ENCODE measurements at places on chromosomes 13 and 19.

DNA sequence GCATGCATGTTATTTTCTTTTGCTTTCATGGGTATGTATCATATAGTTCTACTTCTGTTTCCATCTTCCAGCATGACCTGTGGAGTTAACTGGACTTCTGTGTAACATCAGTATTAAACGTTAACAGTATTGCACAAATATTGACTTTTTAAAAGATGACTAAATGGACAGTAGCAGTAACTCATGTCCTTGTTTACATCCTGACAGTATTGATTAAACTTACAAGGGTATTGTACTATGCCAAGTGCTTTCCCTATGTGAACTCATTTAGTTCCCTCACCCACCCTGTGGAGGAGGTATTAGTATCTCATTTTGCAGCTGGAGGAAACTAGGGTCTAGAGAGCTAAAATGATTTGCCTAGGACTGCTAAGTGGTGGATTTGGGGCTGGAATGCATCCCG lies 128.7 kb upstream of the SLC10A2 start:
- no peak for DNase-seq

- DNase-seq = no peak
These were observed 350.6 kb downstream of the LIG4 start for GRCh38 chr13:107864543-107865317.

DNA sequence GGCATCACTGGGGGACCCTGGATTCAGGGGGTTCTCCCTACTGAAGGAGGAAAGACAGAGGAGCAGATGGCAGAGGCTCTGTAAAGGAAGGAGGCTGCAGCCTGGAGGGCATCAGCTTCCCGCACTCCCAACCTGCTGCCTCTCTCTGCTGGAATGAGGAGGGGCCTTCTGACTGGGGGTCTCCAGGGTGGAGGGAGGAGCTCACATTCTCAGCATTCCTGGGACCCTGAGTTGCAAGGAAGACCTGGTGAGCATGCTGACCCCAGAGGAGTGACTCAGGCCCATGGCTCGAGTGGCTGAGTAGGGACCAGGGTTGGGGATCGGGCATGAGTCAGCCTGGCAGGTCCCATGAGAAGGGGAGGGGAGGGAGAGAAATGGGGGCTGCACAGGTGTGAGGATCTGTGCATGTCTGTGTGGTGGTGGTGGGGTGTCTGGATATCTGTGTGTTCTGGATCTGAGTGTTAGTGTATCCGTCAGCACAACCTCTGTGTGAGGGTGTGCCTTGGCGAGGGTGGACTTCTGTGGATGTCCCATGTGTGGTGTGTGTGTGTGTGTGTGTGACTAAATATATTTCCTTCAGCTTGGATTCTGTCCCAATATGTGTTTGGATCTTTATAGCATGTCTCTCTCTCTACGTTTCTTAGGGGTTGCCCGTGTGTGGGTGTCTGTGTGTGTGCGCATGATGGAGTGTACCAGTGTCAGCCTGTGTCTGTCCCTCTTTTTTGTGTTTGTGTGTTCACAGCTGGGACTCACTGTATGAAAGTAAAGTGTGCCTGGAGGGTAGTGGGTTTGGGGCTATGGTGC lies 4.6 kb downstream of the AXL start:
- DNase-seq = no peak

GRCh38 chr19:17052439-17052838 lies 22.8 kb downstream of the HAUS8 start:
- no peak for DNase-seq

DNA sequence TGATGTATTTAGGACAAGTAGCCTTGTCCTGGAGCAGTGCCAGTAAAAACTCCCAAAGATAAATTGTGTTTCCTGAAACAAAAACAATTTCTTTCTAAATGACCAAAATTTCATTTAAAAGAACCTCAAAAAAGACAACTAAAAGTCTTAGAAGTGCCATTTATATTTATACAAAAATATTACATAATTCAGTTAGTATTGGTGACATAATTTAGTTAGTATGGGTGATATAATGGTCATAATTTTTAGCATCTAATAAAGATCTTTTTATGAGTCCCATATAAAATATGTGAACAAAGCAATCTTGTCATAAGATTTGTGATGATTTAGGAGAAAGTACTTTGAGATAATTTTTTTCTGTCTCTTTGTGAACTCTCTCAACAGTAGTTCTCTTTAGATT lies 76.0 kb downstream of the ELF1 start:
- no peak for DNase-seq

- no peak for DNase-seq
These were observed 37.1 kb downstream of the TPT1 start for GRCh38 chr13:45303866-45304265.

- DNase-seq = no peak
These were observed 20.4 kb downstream of the POLRMT start for GRCh38 chr19:612941-613340.

GRCh38 chr13:99404005-99404755 lies 97.0 kb upstream of the GPR183 start:
- DNase-seq = no peak

GRCh38 chr19:2302319-2303210 lies 5.4 kb downstream of the LINGO3 start:
- DNase-seq = no peak

DNA sequence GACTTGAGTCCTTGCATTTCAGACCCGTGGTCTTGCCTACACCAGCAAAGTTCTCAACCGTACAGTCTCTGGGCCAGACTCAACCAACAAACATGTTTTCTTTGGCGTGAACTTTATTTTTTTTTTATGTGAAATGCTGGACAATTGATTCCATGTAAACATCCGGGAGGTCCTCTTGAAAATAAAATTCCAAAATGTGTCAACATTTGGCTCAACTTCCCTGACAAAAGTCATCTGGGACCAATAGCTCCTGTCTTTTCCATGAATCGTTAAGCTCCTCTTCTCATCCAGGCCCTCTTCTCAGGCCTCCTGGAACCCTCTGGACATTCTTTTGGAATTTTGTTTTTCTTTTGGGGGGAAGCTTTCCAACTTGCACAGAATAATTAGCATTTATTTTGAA lies 2.7 kb downstream of the ALDH16A1 start:
- DNase-seq = no peak

DNA sequence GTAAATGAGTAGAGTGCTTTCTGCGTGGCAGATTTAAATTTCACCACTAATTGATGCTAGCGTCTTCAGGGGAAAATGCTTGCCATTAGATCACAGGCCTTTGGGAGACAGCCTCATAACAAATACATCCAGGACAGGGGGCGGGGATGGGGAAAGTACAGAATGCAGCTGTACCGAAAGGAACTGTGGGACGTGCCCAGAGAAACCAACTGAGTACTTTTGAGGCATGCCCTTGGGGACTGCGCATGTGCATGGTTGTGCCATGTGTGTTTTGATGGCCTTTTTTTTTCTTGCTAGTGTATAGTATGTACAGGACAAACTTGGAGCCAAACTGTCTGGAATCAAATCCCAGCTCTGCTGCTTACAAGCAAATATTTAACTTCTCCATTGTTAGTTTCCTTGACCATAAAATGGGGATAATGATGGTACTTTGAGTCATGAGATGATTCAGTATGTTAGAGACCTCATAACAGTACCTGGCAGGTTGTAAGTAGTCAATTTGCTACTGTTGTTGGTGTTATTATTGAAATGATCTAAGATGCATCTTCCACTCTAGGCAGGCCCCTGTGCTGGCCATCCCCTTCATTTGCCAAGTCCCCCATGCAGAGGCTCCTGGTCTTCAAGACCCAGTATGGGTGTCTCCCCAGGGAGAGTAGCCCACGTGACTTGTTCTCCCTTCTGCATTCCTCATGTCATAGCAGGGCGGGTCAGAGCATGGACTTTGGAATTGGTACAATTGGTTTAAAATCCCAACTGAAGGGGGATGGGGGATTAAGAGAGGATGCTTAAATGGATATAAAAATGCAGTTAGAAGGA lies 68.3 kb upstream of the NPAS1 start:
- no peak for DNase-seq

DNA sequence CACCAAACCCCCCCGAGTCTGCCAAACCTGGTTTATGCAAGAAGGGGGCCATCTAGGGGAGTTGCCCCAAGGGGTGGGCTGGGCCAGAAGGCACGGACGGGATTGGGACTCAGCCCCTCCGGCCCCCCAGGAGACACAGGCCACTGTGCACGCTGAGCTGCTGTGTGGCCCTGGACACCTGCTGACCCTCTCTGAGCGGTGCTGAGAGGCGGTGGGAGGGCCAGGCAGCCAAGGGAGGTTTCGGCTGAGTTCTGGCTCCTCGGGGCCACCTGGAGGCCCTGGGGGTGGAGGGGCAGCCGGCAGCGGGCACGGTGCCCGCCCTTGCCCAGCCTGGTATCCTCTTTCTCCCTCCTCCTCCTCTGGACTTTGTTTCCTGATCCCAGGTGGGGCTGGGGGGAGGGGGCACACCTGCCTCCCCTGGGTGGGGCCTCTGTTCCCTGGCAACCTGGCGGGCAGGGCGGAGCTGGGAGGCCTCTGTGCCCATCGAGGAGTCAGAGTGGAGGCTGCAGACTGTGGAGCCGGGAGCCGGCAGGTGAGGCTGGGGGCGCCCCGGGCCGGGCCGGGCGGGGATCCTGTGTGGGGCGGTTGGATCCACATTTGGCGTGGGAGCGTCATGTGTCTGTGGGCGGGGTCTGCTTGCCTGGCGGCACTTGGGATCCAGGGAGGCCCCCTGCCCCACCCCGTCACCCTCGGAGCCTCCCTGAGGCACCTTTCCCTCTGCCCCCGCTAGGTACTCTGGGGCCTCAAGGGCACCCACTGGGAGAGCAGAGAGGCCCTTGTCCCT lies at the start of gene MISP:
MISP (plus strand) TSS at position 473 of the 784 bp plus-strand sequence. CDS start 5,835 bp downstream, outside the sequence.
- no peak for DNase-seq

- peak; percentile 63 for DNase-seq
These were observed at the start of gene ADAMTSL5 for GRCh38 chr19:1512671-1513498. Gene ADAMTSL5, minus strand, starts transcription at chr19:1513019. Its CDS starts 2,076 bp downstream, at chr19:1510943.

- DNase-seq = no peak
These were observed 21.3 kb upstream of the MTRF1 start for GRCh38 chr13:41284512-41285288.

GRCh38 chr13:49210669-49211068 lies 9.5 kb upstream of the MLNR start:
- DNase-seq = no peak

DNA sequence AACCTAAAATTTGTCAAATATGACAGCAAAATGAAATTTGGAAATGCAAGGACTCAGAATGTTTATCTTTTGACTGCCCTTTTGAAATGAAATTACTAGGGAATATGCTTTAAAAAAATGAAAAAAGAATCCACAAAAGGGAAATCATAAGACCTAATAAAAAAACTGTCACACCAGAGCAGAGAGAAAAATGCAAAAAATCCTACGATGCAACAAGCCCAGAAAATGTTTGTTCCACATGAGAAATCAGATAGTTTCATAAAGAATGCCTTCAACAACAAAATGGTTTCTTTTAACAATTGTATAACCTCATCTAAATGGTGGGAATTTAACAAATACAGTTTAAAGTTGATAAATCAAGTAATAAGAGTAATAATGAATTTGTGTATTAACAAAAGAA lies 8.0 kb downstream of the LPAR6 start:
- no peak for DNase-seq

DNA sequence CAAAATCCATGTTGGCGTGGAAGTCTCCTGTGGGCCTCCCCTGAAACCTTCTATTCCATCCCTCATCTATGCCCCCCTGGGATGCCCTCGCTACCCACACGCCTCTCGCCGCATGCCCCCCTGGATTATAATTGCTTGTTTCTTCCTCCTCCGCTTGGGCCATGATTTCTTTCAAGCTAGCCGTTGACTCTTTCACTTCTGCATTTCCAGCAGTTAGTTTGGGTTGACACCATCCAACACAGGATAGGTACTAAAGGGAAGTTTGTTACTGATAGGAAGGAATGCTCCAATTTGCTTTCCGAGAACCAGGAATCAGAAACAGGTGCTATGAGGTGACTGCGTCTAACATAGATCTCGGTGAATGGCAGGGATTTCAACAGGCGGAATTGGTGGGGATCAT lies 7.7 kb upstream of the SLC25A15 start:
- no peak for DNase-seq

DNA sequence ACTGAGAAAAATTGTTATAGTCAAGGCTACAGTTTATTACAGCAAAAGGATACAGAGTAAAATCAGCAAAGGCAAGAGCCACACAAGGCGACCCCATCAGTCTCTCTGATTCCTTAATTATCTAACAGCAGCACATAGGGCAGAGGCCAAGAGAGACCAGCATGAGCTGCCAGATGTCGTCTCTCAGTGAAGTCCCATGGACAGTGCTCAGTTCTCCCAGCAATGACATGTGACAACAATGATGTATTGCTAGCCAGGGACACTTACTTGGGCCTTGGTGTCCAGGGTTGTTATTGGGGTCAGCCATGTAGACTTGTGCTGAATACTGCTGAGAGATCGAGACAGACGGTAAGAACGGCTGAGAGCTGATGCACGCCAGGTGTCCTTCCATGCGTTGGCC lies 22.3 kb downstream of the ZSWIM9 start:
- no peak for DNase-seq

DNA sequence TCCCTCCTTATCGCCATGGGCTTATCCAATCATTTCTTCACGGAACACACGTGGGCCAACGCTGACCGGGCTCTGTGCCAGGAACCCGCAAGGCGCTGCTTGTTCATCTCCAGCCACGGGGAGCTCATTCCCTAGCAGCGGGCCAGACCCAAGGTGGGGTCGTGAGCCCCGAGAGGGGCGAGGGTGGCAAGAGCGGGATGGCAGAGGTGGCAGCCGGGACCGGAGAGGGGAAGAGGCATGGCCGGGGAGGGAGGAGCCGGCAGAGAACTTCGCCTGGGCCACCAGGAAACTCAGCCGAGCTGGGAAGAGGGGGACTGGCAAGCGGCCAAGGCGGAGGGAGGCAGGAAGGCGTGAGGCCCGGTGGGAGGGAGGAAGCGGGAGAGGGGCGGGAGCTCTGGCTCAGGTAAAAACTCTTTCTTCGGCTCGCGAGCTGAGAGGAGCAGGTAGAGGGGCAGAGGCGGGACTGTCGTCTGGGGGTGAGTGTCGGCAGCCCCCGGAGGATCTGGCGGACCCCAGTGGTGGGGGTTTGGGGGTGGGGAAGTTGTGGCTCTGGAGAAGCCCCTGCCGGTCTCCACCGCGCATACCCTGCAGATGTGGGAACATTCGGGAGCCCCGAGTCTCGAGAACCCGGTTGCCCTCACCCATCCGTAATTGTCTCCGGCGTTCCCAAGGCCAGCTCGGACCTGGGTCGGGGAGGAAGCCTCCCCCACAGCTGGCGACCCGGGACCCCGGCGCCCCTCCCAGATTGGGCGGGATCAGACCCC lies at the start of gene B3GNT3:
B3GNT3 (plus strand) TSS at position 408 of the 764 bp plus-strand sequence. CDS start 12,670 bp downstream, outside the sequence.
- no peak for DNase-seq

- DNase-seq = no peak
These were observed 310.4 kb downstream of the SPRY2 start for GRCh38 chr13:80030491-80030890.

- no peak for DNase-seq
These were observed 33.5 kb upstream of the ADGRE1 start for GRCh38 chr19:6853868-6854267.

DNA sequence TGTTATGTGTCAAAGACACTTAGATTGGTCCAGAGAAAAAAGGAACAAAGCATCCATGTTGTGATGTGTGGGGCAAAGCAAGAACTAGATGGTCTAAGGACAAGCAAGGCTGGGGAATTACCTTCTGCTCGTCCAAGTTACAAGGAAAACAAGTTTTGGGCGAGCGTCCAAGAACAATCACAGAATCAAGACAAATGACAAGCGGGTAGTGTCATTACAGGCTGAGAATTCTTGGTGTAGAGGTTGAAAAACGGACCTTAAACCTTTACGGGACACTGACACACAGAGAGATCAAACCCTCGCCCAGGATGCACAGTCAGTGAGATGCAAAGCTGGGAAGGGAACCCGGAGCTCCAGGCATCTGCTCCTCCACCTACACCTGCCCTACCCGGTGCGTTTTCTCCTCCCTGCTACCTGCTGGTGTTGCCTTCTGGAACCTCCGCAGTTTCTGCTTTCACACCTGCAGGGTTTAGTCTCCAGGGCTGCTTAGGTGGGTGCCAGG lies 515 bp upstream of the ZNF324B start:
- no peak for DNase-seq

Measured in activated T-helper 1 cell treated with anti-CD3 and anti-CD28 coated beads, Interleukin-12 subunit alpha, Interleukin-12 subunit beta, Interleukin-2, Interleukin-4 antibody, amounts not matched to agents 30 ng/mL and 10 ng/mL and 1 ng/mL, durations not matched to agents 14 hours and 24 hours and 36 hours (primary cell).